MG63 (cell line): ENCODE measurements at places on chromosomes 1 and 21.

DNA sequence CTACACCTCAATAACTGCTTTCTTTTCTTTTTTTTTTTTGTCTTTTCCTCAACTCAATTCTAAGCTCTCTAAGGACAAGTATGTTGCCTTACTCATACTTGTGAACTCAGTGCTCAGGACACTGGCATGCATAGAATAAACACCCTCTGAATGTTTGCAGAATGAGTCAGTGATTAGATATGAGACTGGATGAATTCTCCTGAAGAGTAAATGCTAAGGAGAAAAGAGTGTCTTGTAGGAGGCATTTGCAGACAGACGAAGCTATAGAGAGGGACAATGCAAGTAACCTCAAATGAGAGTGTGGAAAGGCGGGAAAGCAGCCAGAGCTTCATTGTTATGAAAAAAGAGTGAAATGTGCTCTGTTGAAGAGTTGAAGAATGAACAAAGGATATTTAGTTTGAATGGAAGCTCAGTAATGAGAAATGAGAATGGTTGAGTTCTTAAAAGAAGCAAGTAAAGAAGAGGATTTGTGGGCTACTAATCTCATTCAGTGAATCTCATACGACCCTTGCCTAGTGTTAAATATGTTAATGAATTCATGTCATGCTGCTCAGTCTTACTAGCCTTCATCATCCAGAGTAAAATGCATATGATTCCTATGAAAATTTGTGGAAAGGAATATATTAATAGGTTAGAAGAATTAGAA, 166.1 kb upstream of the DPYD start:
- peak; percentile 28 for DNase-seq

- DNase-seq = no peak
These were observed 47.3 kb upstream of the SSBP3 start for GRCh38 chr1:54453509-54453908.

DNA sequence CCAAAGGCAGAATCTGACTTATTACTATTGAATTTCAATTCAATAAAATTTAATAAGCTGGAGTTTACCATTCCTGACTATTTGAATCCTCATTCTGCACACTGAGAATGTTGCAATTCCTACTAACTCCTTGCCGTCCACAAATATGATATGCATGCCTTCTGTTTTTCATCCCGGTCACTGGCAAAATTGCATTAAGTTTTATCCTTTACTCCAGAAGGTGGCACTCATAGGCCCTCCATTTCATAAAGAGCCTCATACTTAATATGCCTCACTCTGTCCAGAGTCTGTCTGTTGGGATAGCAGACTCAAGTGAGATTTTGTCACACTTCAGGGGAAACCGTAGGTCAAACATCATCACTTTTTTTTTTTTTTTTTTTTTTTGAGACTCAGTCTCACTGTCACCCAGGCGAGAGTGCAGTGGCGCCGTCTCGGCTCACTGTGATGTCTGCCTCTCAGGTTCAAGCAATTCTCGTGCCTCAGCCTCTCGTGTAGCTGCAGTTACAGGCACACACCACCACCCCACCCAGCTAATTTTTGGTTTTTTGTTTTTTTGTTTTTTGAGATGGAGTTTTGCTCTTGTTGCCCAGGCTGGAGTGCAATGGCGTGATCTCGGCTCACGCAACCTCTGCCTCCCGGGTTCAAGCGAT, 27.3 kb downstream of the F11R start:
- no peak for DNase-seq

DNA sequence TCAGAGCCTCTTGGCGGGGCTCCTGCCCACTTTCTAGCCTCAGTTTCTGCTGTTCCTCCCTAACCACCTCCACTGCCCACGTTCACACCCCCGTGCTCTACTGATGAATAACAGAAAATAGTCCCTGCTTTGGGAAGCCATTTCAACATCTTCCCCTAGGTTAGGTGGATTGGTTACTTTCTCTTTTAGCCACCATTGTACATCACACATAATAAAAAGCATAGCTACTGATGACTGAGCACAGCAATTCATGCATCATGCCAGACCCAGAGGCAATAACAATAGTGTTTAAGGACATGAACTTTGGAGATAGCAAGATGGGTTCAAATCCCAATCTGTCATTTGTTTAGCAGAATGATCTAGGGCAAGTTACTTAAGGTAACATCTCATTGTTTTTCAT, 74.6 kb downstream of the COLGALT2 start:
- DNase-seq = no peak

DNA sequence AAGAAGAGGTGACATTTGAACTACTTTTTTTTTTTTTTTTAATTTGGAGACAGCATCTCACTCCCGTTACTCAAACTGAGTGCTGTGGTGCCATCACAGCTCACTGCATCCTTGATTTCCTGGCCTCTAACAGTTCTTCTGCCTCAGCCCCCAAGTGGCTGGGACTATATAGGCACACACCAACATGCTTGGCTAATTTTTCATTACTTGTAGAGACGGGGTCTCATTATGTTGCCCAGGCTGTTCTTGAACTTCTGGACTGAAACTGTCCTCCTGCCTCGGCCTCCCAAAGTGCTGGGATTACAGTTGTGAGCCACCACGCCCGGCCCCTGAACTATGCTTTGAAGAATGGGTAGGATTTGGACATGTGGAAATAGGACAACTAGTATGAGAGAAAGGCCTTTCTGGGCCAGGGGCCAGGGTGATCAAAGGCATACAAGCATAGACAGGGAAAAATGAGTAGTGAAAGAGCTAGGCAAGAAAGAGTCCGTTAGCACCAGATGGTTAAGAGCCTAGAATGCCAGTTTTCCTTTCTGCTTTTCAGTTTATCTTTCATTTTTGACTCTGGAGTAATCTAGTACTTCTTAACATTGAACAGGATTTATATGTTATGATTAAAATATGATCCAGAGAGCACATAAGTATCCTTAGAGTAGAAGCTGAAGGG, 6.3 kb downstream of the RABGAP1L start:
- DNase-seq = peak; percentile 36

GRCh38 chr1:170375082-170375723, 156.8 kb upstream of the GORAB start:
- DNase-seq = no peak

GRCh38 chr1:114468047-114468446, 43.0 kb downstream of the TRIM33 start:
- DNase-seq = no peak

- no peak for DNase-seq
These were observed 58.5 kb downstream of the TENT5C start for GRCh38 chr1:117664314-117664713.

DNA sequence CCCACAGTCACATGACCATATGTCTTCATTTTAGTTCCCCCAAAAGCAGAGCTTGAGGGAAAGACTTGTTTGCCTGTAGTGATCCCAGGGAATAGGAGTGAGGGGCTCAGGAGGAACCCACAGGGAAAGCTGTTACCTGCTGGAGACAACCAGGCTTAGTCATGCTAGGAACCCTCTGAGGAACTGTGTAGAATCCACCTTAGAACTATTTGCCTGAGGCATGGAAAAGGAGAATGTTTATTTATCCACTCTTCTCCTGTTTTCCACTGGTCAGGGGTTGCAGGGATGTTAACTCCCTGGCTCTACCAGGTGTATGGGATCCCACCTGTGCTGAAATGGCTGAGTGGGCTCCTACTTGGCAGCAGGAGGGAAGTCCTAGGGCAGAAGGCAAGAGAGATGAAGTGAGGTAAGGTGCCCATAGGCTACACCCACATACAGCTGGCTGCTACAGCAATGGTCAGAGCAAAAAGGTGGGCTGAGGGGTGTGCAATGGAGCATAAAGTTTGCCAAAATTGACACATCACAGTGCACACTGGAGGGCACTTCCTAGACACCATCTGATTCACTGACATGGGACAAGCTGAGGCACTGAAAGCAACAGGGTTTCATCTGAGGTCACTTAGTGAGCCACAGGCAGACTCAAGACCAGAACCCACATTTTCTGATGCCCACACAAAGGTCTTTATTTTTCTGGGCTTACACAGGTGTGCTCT, 29.7 kb upstream of the CYP4B1 start:
- no peak for DNase-seq

GRCh38 chr1:145863282-145864018, 4.6 kb upstream of the PIAS3 start:
- peak; percentile 16 for DNase-seq

- no peak for DNase-seq
These were observed 4.9 kb downstream of the NEK7 start for GRCh38 chr1:198161718-198162090.

DNA sequence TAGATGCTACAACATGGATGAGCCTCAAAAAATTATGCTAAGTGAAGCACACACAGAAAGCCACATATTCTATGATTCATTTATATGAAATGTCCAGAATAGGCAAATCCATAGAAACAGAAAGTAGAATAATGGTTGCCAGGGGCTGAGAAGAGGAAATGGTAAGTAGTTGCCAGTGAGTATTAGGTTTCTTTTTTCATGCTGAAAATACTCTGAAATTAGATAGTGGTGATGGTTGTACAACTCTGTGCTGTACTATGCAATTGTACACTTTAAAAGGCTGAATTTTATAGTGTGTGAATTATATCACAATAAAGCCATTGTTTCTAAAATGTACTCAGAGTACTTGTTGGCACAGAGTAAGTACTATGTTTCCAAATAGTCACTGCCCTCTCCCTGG, 15.5 kb upstream of the GFI1 start:
- no peak for DNase-seq

- no peak for DNase-seq
These were observed 55.3 kb downstream of the PBX1 start for GRCh38 chr1:164614316-164614715.
